SK-N-MC (cell line): ENCODE measurements at places on chromosomes 12 and 14.

DNA sequence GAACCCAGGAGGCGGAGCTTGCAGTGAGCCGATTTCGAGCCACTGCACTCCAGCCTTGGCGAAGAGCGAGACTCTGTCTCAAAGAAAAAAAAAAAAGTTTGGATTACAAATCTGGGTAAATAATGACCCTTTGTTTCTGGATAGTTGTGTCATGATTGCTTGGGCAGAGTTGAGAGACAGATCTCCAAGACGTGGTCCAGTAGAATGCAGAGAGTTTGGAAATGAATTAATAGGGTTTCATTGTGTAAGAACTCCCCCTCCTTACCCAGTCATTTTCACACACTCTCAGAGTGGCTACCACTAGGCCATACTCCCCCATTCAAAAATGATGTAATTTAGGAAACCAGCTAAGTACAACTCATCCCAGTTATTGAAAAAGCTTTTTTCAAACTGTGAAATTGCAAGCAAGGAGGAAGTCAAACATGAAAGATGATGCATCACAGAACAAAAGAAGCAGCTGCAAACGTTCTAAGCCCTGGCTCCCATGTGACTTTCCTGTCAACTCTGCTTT lies 1331.9 kb downstream of the AACS start:
- DNase-seq = no peak

GRCh38 chr14:81567302-81567701 lies 33.6 kb upstream of the SEL1L start:
- no peak for DNase-seq

DNA sequence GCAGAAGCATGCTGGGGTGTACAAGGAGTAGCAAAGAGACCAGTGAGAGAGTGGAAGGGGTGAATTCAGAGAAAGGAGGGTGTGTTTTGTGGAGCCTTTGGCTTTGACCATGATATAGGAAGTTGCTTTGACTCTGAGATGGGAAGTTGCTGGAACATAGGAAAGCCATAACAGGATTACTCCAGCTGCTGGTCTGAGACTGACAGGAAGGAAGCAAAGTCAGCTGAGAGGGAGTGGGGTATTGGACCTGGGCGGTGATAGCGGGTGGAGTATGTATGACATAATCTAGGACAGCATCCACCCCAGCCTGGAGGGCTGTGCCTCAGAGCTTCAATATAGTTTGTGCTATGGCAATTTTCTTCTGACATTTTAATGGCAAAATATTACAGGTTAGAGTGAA lies 324.4 kb downstream of the PDZRN4 start:
- no peak for DNase-seq

GRCh38 chr12:102950107-102950949 lies 7.1 kb upstream of the ASCL1 start:
- no peak for DNase-seq

GRCh38 chr12:94208622-94208966 lies 60.2 kb downstream of the PLXNC1 start:
- DNase-seq = no peak

GRCh38 chr12:42587601-42588523 lies 1.7 kb downstream of the PRICKLE1 start:
- no peak for DNase-seq

GRCh38 chr14:26984311-26985177 lies 386.7 kb upstream of the NOVA1 start:
- DNase-seq = no peak

GRCh38 chr12:99131751-99132199 lies 486.7 kb downstream of the APAF1 start:
- peak; percentile 85 for DNase-seq

DNA sequence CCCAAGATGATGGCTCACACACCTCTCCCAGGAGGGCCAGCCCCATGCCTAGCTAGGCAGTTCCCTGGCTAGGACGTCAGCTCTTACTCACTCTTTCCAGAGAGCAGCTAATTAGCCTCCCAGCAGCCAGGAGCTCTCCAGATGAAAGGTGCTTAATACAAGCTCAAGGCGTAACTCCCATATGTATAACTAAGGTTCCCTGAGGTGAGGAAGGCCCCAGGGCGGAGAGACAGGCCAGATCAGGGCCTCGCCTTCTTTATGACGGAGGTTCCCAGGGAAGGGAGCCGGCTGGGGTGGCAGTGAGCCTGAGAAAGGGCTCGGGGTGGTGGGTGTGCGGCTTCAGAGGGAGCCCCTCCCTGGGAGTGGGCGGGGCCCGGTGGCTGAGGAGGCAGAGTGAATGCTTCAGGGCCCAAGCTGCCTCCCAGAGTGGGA lies 26.4 kb upstream of the ZFP36L1 start:
- no peak for DNase-seq

GRCh38 chr14:104524726-104525125 lies 54.8 kb upstream of the C14orf180 start:
- no peak for DNase-seq

GRCh38 chr14:104717137-104717536 lies 6.9 kb upstream of the ADSS1 start:
- DNase-seq = no peak

- no peak for DNase-seq
Observed at GRCh38 chr12:116166306-116166705, 111.2 kb downstream of the MED13L start.

DNA sequence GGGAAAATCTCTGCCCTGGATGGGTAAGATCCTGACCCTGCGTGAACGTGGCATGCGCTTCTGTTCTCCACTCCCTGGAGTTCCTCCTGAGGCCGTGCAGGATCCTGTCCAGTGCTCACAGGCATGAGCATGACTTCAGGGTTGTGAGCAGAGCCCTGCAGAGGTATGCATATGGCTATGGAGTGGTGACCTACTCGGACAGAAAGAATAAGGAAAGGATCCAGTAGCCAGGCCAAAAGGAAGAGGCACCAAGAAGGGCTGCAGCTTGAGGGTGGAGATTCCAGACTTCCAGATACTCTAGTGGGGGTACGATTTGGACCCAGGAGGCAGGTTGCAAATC lies 20.8 kb upstream of the CD27 start:
- DNase-seq = no peak

- DNase-seq = no peak
Observed at GRCh38 chr12:5166976-5167375, 123.3 kb downstream of the KCNA5 start.

GRCh38 chr14:85576218-85576617 lies 46.3 kb downstream of the FLRT2 start:
- DNase-seq = no peak

- DNase-seq = no peak
Observed at GRCh38 chr14:55294603-55295002, 23.4 kb downstream of the FBXO34 start.

GRCh38 chr14:102140027-102140749 lies 491 bp downstream of the WDR20 start:
- DNase-seq = no peak

- no peak for DNase-seq
Observed at GRCh38 chr12:42725809-42726208, 136.3 kb upstream of the PRICKLE1 start.
